Left lobe of liver (tissue), 2 donors: ENCODE measurements at places on chromosomes 6 and 20.

GRCh38 chr6:503610-504362, 112.2 kb downstream of the IRF4 start:
- DNase-seq: no peak

GRCh38 chr6:38018755-38019165, 199.2 kb downstream of the ZFAND3 start:
- peak; percentile 64 for DNase-seq

DNA sequence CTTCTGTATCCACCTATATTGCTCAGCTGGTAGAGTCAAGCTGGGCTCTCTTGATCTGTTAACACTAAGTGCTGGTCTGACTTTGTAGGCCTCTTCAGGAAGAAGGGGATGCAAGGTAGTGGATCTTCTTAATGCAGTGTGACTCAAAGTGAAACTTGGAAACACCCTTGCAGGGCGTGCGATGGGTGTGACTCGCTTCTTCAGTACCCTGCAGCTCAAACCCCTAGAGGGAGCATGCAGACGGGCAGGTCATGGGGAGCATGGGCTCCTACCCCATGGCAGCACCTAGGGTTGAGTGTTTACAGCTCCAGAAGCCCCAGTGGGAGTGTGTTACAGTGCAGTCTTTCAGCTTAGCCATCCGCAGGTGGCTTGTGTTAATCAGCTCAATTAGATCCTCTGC, 757 bp upstream of the SAMD3 start:
- DNase-seq: no peak

DNA sequence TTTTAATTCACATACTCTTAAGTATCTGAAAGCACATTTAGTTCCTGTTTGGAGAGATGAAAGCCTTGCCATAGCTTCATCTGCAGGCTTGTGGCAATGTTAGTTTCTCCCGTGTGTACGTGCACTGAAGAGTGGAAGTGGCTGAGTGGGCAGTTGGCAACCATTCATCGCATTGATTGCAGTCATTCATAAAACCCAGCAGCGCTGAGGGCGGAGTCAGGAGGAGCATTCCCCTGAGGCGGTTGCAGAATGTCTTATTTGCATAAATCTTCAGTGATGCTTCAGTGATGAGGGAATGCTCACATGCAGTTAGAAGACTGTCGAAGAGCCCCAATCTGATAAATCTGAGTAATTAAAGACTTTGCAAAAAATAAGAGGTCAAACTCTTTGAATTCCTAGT, 79.1 kb downstream of the RIMS1 start:
- no peak for DNase-seq

DNA sequence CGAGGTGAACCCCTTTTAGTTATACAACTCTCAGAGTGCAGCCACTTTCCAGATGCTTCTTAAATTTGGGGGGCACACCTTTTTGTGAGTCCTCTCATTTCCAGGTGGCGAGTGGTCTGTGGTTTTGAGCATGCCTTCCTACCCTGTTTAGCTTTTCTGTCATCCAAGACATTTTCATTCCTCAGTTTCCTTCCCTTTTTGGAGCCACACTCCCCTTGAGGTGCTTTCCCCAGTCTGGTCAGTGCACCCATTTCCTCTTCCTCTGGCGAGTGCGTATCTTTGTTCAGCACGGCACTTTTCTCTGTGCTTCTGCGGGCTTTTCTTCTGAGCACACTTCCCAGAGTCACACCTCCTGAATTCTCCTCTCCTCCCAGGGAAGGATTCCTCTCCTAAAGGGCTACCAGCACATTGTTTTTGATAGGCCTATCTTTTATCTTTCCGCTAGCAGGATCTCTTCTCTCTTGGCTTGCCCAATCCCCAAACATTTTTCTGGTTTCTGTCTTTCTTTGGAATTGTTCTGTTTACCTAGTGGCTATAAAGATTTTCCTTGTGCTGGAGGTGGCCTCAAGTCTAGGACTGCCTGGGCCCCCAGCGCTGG, 1.4 kb downstream of the PHF20 start:
- DNase-seq: no peak

- DNase-seq: no peak
Observed at GRCh38 chr6:14276667-14277404, 159.3 kb downstream of the CD83 start.

- no peak for DNase-seq
Observed at GRCh38 chr20:17985388-17986018, 16.7 kb downstream of the MGME1 start.

GRCh38 chr20:22425344-22426295, 158.8 kb downstream of the FOXA2 start:
- DNase-seq: no peak

DNA sequence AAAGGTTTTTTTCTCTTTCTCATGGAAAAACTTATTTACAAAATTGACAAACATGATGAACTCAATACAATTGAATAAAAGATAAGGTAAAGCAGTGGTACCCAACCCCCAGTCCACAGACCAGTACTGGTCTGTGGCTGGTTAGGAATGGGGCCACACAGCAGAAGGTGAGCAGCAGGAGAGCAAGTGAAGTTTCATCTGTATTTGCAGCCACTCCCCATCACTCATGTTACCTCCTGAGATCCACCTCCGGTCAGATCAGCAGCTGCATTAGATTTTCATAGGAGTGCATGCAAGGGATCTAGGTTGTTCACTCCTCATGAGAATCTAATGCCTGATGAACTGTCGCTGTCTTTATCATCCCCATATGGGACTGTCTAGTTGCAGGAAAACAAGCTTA, 47.5 kb downstream of the HMGCLL1 start:
- no peak for DNase-seq

- no peak for DNase-seq
Observed at GRCh38 chr6:150312844-150313584, 55.8 kb upstream of the IYD start.

DNA sequence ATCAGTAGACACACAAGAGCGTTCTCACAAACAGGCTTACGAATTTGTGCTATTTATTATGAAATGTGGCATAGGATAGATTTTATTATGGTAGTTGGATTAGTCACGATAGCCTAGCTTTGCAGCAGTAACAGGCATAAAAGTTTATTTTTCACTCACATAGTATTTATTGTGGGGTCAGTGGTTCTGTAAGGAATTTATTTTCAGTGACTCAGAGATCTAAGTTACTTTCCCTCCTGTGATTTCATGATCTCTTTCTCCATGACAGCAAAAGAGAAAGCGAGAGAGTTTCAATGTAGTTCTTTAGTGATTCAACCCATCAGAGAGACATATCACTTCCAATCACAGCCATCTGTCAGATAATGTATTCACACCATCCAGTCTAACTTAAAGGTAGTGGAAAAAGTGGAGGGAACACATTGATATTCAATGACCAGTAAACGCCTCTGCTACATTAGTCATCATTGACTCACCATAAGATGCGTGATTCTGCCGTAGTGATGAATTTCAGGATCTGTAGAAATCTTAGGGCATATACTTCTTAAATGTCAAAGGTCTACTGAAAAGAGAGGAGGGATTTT, 605.5 kb downstream of the HDGFL1 start:
- no peak for DNase-seq

DNA sequence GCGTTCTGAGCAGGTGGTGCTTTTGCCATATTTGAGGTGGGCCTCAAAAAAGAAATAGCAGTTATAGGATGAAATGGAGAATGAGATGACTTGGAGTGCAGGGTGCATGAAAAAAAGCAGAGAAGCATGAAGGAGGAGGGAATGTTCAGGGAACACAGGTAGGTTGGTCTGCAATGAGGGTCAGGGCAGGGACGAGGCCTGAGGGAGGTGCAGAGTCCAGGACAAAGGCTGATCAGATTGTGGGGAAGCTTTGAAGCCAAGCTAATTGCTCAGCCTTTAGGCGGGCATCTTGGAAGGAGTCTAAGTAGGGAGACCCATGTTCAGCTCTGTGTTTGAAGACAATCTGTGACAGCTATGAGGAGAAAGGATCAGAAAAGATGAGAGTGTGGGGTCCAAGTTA, 12.0 kb downstream of the TRAM2 start:
- no peak for DNase-seq

- no peak for DNase-seq
Observed at GRCh38 chr6:118134206-118134605, 227.1 kb downstream of the SLC35F1 start.

DNA sequence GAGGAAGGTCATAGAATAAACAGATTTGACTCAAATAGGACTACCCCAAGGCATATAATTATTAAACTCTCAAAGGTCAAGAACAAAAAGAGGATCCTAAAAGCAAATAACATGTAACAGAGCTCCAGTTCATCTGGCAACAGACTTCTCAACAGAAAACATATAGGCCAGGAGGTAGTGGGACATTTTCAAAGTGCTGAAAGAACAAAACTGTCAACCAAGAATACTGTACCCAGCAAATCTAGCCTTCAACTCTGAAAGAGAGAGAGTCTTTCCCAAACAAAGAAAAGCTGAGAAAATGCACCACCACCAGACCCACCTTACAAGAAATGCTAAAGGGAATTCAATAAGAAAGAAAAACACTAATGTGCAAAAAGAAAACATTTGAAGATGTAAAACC, 11.9 kb downstream of the NQO2 start:
- DNase-seq: no peak

DNA sequence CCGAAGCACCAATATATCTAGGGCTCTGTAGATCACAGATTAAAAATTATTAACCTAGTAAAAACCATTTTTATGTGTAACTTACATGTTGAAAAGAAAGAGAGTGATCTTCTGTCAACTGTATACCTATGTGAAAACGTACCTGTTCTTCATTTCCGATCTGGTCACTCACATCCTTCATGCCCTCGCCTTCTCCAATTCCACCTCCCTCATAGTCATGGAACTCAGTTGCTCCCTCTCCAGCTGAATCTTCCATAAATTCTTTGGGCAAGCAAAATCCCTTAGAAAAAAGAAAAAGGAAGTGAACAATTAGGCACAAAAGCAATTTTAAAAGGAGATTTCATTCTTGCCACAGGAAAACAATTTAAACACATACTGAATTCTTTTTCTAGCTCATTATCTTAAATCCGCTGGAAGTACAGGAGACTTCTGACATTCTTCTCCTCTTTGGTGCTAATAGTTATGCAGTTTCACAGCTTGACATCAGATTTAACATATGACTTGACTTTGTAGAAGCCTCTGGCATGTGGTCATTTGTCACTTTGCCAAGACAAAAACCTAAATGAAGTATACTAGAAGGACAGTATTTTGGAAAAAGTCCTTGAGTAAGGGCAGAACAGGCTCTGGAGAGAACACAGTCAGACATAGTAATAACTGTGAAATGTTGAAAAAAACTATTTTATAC, 29.5 kb upstream of the LYRM2 start:
- no peak for DNase-seq

DNA sequence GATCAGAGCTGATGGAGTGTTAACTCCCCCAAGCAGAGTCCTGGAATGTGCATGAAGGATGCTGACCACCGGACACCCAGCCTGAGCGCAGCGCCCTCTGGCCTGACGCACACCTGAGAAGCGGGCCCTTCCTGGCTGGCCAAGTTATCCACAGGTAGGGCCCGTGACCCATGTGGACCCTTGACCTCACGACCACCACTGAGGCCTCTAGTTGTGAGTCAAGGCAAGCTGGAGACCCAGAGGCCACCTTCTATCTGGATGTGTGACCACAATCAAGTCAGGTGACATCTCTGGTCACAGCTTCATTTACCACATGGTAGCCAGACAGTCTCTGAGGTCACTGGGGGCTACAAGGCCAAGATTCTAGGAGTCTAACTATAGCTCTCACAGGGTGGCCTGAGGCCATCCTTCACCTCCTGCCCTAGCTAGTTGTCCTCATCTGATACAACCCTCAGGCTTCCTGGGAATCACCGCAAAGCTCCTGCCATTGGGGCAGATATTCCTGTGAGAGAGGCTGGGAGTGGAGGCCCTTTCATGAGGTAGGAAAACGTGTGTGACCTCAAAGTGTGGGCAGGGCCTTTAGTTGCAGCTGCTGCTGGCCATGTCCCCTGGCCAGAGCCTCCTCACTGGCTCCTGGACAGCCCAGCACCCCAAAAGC, 53.1 kb downstream of the DSTN start:
- no peak for DNase-seq
